Activated T-helper 9 cell treated with anti-CD3 and anti-CD28 coated beads, Interleukin-2, amount 50 U/mL, for 16 hours (primary cell): ENCODE measurements at places on chromosomes 7 and 10.
A peak's percentile ranks its signal among the peaks of the same experiment; 100 is the strongest.

DNA sequence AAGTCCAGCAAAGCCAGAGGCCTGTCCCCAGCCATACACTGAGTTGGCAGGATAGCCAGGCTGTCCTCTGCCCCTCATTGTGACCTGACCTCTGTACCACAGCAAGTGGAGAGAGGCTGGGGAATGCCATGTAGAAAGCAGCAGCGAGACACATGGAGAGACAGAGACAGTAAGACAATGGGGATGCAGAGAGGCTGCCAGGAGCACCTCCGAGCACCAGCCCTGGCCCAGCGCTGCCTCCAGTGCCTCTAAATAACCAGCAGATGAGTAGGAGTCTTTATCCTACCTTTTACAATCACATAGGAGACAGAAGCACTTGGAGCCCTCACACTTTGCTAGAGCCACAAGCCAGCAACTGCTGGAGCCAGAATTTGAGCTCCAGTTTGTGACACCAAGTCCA is 8.1 kb downstream of the GDF2 start:
- no peak for DNase-seq

- no peak for DNase-seq
Observed at GRCh38 chr7:26513948-26514347, 222.3 kb downstream of the SNX10 start.

- DNase-seq: no peak
Observed at GRCh38 chr10:10141782-10142382, 875.8 kb upstream of the CELF2 start.

- no peak for DNase-seq
Observed at GRCh38 chr10:15739254-15739970, 19.7 kb upstream of the ITGA8 start.

DNA sequence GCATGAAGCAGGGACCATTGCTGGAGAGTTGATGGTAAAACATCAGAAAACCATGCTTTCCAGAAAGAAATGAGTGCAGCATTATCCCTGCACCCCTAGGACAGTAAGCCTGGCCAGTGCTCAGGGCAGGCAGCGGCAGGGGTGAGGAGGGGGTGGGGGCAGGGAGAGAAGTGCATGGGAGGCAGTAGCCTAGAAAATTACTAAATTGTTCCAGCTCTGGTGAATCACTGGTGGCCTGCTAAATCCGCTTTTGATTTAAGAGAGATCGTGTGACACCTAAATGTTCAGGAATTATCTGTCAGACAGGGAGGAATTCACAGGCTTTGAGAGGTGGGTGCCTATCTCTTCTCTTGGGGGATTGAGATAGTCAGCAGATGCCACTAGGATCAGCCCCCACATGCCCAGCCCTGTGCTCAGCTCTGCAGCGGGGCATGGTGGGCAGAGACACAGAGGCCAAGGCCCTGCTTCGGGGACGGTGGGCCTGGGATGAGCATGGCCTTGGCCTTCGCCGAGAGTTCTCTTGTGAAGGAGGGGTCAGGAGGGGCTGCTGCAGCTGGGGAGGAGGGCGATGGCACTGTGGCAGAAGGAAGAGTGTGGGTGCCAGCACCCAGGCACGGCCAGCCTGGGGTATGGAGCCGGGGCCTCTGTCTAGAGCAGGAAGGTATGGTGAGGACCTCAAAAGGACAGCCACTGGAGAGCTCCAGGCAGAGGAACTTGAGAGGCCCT is 5.0 kb upstream of the AQP1 start:
- DNase-seq: no peak

DNA sequence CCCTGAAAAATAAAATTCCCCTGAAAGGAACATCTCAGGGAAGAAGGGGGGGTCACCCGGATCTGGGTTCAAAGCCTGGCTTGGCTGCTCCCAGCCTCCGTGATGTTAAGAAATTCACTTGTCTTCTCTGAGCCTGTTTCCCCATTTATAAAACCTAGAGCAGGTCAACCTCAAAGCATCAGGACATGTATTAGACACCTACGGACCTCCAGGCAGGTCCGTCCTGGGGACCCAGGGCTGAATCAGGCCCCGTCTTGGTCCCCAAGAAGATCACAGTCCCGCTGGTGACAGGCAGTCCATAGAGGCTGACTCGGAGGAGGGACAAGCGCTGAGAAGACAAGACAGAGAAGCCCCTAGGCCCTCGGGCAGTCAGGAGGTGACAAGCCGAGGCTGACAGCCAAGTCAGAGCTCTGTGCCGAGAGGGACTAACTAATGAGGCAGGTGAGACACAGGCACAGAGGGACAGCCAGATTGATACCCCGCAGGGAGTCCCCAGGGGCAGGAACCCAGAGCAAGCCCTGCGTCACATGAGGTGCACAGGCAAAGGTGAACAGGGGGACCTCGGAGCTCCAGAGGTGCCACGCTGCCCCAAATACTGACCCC is 2.9 kb downstream of the MYL10 start:
- DNase-seq: no peak

GRCh38 chr7:152760854-152761748 is 1.5 kb downstream of the ACTR3B start:
- no peak for DNase-seq

- no peak for DNase-seq
Observed at GRCh38 chr7:3641582-3641981, 340.5 kb downstream of the SDK1 start.

DNA sequence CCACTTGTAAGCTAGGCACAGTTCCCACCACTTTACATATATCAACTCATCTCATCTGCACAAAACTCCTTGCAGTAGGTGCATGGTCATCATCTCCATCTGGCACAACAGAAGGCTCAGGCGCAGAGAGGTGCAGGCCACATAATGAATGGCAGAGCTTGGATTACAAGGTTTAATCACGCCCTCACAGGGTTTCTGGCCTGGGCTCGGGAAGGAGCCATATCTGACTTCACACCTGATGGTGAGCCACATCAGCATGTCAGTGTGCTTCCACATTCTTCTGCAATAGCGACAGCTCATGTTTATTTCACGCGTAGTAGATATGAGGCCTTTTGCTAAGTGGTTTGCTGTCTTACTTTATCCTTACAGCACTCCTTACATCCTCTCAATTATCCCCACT is 650.2 kb downstream of the INHBA start:
- no peak for DNase-seq

DNA sequence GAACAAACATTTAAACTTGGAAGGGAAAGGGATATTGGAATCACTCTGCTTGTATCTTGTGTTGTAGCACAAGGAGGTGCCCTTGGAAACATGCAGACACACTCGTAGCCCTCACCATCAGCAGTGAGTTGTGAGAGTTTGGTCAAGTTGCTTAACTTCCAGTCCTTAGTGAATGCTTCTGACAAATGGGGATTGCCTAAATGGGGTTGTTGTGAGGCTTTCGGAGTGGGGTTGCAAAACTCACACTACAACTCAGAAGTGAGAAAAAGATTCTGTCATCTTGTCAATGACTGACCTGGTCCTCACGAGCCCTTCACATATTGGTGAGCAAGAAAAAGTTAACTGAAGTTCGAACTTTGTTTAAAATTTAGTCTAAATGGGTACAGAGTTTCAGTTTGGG is 29.0 kb upstream of the GSDME start:
- DNase-seq: no peak

DNA sequence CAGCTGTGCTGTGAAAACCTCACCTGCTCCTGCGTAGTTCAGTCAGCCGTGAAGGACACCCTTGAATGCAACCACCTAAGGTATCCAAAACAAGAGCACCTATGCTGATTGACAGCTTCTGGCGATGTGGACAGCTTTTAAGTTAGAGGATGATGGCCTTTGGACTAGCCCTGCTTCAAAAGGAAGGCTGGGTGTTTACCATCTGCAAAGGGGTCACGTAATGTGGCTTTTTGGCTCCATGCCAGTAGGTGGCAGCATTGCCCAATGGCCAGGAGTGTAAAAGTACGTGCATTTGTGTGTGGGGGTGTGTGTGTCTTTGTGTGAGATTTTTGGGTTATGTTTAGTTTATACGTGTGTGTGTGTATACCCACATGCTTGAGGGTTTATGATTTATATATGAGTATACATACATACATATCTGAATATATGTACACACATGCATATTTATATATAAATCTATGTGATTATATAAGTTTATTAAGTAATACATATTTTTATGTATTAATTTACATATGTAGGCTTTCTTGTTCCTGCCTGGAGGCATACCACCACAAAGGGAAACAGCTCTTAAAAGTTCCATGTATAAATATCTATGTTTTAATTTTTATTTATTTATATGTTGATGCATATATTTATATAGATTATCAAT is 236.3 kb upstream of the ANKRD30A start:
- no peak for DNase-seq

DNA sequence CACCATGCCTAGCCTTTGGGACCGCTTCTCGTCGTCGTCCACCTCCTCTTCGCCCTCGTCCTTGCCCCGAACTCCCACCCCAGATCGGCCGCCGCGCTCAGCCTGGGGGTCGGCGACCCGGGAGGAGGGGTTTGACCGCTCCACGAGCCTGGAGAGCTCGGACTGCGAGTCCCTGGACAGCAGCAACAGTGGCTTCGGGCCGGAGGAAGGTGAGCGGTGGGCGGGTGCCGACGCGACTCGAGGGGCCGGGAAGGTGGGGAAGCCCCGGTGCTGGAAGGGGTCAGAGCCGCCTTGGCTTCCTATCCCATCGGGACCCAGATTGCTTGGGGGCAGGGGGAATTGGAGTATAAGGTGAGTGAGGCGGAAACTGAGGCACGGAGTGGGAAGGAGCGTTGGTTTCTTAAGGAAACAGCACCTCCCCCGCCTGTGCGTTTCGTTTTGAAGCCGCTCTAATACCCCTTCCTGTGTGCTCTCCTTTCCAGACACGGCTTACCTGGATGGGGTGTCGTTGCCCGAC is 547 bp downstream of the DDIT4 start:
- no peak for DNase-seq

- DNase-seq: no peak
Observed at GRCh38 chr10:25048450-25048849, 32.0 kb downstream of the THNSL1 start.

DNA sequence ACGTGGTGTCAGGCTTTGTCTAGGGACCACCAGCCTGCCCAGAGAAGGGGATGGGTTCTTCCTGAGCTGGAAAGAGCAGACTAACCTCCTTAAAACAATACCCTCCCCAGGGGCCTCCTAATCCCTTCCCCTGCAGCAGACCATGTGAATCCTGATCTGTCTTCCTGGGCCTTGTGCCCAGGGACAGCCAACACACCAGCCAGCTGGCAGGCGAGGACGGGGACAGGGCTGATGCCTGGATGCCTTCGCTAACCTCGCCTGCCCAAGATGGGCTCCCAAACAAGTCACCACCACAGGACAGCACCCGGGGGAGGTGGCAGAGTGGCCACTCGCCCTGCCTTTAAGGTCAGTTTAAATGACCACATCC is 17.6 kb downstream of the PODXL start:
- DNase-seq: no peak

DNA sequence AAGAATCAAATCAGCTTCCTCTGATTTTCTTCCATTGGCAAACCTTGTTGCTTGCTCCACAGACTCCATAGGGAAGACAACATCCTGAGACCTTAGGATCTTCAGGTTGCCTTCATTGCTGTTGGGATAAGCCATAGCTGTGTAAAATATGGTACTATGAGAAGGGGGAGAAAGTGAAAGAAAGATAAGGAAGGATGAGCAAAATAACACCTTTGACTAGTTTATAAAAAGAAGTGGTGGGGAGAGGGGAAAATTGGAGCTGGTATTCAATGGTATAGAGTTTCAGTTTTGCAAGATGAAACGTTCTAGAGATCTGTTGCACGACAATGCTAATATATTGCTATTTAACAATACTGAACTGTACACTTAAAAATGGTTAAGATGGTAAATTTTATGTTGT is 180.4 kb upstream of the PHYHIPL start:
- DNase-seq: no peak

DNA sequence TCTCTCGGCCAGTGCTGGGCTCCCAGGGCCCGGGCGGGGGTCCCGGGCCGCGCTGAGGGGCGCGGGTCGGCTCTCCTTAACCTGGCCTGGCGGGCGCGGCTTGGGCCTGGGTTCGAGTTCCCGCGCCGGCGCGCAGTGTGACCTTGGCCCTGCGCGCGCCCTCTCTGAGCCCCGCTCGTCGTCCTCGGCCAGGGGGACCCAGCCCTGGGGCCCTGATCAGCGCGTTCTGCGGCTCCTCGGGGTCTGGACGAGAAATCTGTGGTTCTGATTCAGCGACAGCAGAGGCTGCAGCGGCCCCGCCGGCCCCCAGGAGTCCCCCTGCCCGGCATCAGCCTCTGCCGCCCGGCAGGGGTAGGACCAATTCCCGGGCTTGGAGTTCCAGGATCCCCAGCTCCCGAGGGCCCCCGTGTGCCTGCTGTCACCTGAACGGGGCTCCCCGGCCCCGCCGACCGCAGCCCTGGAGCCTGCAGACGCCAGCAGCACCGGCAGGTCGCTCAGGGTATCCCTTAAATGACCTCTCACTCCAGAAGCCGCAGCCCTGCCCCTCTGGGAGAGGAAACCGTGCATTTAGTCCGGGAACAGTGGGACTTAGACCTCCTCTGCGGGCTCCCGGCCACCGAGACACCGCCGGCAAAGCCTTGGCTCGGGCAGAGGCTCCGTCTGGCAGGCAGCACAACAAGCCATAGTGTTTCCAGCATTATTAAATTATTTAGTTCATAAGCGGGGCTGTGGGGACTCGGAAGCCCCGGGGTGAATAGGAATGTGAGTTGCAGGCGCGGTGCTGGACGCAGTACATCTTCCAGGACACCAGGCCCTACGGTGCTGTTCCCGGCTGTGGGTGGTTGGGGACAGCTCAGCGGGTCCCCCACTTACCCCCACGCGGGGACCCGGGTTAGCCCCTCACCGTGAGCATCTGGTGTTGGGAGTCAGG is 572 bp downstream of the CHST12 start:
- DNase-seq: peak; percentile 16
